ENCODE measurements at places on chromosomes 12 and 14.
A peak's percentile ranks its signal among the peaks of the same experiment; 100 is the strongest.

DNA sequence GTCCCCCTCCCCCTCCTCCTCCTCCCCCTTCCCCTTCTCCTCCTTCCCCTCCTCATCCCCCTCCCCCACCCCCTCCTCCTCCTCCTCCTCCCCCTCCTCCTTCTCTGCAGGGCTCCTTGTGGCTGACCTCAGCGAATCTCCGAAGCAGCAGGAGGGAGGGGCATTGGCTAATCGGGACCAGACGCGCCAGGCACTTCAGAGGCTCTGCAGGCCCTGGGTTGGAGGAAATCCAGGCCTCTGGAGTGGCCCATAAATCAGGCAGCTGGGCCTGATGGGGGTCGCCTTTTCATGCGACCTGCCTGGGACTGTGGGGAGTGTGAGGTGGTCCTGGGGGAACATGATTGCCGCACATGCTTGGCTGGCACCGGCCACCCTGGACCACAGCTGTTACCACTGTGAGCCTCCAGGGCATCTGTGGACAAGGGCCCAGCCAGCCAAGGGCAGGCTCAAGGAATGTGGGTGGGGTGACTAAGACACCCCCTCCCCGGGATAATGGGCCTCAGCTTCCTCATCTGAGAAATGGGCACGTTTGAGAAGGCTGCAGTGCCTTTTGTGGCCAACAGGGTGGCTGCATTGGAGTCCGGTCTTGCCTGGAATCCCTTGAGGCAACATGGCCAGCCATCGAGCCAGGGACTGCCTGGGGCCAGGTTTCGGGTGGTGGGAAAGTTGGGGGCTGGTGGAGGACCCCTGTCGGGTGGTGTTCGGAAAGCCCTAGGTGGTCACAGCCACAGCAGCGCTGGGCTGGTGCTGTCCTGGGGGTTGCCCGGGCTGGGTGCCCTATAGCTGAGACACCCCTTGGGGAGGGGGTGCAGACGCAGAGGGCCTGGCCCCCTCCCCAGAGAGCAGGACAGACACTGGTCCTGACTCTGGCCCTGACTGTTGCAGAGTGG is 12.0 kb downstream of the KIF26A start:
- no peak for DNase-seq

GRCh38 chr12:59911516-59911915 is 315.7 kb downstream of the SLC16A7 start:
- no peak for DNase-seq

- DNase-seq, result no peak
These were observed 139.7 kb upstream of the DYRK2 start for GRCh38 chr12:67508830-67509229.

DNA sequence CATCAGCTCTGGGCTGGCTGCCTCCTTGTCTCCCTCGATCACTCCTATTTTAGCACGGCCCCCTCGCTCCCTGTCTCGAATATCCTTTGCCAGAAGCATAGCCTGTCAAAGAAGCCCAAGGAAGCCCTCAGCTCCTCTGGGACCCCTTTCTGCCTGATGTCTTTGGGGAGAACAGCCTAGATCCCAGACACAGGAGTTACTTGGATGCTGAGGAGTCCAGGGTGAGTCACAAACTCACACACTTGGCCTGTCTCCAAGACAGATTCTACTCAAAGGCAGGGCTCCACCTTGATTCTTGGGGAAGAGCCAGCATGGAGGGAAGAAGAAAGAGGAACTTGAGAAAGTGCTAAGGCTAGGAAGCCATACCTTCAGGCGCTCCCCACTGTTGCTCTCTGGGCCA is 8.1 kb downstream of the AVIL start:
- DNase-seq, result no peak

- DNase-seq, result no peak
These were observed 113.0 kb downstream of the MED13L start for GRCh38 chr12:116164250-116165035.

- no peak for DNase-seq
These were observed 20.7 kb downstream of the COCH start for GRCh38 chr14:30894923-30895515.

- no peak for DNase-seq
These were observed 75.9 kb upstream of the ANO2 start for GRCh38 chr12:6020930-6021329.

DNA sequence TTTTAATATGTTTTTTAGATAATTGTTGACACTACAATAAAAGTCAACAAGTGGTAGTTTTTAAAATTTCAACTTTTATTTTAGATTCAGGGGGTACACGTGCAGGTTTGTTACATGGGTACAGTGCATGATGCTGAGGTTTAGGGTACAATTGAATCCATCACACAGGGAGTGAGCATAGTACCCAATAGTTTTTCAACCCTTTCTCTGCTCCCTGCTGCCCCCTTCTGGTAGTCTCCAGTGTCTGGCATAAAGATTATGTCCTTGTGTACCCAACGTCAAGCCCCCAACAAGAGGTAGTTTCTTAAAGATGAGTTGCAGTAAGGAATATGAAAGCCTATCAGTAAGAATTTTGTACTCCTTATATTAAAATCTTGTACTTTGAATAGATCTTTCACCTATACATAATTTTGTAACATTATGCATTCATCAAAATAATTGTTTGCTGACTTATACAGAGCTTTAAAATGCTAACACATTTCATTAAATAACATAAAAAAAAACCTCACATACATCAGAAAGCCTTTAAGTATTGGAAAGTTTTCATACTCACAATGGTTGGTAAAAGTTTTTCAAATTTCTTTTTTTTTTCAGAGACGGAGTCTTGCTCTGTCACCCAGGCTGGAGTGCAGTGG is 5.4 kb upstream of the RALGAPA1 start:
- peak; percentile 77 for DNase-seq

GRCh38 chr12:90989686-90990111 is 15.1 kb downstream of the EPYC start:
- DNase-seq, result no peak

GRCh38 chr12:8871068-8871467 is 43.2 kb upstream of the PHC1 start:
- no peak for DNase-seq

DNA sequence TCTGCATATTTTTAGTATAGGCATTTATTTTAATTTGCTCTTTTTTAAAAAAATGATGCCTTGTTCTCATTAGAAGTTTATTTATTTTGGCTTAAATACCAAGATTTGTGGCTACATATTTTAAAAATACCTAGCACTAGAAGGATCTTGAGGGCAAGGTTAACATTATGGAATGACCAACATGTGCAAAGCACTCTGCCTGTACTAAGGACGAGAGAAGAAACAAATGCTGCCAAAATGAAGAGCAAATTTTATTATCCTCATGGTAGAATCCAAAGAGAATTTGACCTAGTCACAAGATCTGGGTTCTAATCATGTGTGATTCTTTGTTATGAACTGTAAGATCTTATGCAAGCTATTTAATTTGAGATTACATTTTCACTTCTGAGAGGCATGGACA is 2.8 kb downstream of the CAND1 start:
- no peak for DNase-seq

- DNase-seq, result no peak
These were observed 35.5 kb downstream of the CCDC60 start for GRCh38 chr12:119369907-119370546.

DNA sequence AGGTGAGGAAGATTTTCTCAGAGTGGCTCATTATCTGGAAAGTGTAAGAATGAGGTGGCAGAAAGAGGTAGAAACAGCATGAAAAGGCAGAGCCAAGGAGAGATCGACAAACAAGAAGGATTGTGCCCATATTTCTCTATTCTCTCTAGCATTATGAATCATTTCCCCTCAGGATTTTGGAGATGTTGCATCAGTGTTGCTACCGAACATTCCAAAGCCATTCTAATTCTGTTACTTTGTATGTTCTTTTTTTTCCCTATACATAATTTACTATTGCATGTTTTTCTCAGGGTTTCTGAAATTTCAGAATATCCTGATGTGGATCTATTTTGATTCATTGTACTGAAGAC is 61.4 kb downstream of the KICS2 start:
- no peak for DNase-seq

DNA sequence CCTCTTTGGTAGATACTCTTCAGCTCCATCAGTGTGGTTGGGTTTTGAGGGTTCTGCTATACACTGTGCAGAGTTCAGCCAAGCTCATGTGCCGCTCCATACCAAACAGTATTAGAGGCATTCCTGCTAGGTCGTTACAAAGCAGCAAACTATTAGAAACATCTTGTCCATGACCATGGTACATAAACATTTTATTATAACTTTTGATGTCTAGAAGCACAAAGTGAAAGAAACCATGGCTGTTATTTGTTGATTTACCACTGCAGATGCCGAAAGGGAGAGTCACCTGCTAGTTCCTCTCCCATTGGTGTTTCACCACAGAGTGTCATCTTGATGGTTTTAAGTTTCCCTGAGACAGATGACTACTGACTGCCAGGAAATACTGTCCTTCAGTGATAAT is 242.0 kb downstream of the ADAMTS20 start:
- no peak for DNase-seq

DNA sequence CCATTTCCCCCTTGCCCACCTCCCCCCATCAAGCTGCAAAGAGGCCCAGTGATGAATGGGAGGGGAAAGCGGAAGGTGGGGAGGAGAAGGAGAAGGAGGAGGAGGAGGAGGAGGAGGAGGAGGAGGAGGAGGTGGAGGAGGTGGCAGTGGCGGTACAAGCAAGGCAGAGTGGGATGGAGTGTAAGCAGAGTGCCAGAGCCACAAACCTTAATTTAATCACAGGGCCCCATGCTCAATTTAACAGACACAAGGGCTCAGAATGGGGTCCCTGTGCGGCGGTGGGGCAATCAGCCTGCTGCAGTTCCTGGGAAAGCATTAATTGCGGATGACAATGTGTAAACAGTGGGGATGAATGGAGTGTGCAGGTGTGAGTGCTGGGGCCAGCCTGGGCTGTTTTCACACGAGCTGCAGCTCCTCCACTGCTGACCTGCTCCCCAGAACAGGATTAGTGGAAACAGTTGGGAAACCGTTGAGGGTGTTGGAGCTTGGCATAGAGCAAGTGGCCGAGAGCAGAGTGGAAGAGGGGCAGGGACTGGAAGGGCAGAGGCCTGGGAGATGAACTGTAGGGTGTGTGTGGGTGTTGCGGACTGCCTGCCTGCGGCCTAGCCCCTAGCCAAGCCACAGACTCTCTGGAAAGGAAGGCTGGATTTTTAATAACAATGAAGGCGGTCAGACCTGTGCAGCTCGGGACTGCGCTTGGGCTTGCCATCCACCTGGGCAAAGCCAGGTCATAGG is 36.4 kb upstream of the SMOC1 start:
- no peak for DNase-seq

DNA sequence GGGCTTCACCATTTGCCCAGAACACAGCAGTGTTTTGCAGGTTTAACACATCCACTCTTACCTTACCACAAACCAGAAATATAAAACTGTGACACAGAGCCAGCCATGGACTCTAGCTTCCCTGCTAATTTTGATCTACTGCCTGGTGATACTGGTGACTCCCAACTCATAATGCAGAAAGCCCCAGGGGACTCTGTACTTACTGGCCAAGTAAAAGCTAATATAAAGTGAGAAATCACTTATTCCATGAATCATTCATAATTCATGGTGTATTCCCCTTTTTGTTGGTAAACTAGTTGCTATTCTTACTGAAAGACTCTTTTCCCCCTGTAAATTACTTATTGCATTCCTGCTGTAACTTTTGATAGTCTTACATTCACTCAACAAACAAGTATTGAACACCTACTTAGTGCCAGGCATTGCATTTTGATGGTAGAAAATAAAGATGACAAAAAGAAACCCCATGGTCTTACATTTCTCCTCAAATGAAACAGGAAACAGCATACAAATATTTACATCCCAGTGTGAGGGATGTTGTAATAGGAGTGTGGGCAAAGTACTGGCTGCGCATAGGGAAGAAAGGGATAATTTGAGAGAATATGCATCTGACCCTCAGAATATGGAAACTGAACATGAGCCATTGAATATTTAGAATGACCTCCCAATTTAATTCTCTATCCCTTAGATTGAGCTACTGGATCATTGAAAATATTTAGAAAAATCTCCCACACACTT is 279.6 kb downstream of the PDZRN4 start:
- no peak for DNase-seq

DNA sequence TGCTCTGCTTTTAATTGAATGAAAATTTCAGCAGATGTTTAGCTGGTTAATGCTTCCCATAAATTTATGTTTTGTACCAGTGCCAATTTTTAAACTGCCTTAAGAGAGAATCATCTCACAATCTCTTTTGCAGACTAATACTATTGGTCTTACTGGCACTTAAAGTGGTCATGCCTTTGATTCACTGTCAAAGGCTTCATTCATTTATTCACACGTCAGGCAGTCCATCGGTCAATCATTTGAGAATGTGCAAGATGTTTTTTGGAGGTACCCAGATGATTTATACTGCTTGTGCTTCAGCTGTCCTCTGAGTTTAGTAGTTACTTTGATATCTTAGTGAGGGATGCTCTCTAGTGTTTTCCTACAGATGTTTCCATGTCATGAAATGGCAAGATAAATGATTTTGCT is 83.4 kb downstream of the NAV3 start:
- no peak for DNase-seq

DNA sequence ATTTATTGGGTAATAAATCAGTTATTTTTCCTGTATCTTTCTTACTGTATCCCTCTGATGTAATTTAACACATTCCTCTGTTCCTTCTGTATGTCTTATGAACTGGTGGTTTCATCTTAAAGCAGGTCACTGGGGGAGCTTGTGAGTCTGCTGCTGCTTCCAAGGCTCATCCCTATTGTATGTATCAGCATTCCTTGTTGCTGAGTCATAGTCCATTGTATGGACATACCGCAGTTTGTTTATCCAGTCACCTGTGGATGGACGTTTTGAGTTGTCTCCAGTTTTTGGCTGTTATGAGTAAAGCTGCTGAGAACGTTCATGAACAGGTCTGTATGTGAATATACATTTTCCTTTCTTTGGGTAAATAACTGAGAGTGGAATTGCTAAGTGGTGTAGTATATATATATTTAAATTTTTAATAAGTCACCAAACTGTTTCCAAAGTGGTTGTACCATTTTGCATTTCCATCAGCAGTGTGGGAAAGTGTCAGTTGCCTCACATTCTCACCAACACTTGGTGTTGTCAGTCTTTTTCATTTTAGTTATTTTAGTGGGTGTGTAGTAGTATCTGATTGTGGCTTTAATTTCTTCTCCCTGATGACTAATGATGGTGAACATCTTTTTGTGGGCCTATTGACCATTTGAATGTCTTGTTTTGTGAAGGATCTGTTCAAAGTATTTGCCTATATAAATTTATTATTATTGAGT is 82.7 kb downstream of the BEGAIN start:
- DNase-seq, result no peak

GRCh38 chr12:47602949-47603558 is 102.8 kb downstream of the RPAP3 start:
- DNase-seq, result no peak

GRCh38 chr12:95554532-95555071 is 3.3 kb upstream of the USP44 start:
- no peak for DNase-seq

GRCh38 chr12:106118-106591 is 39.6 kb downstream of the IQSEC3 start:
- no peak for DNase-seq

- no peak for DNase-seq
These were observed 260.4 kb downstream of the DPF3 start for GRCh38 chr14:72633551-72633950.

DNA sequence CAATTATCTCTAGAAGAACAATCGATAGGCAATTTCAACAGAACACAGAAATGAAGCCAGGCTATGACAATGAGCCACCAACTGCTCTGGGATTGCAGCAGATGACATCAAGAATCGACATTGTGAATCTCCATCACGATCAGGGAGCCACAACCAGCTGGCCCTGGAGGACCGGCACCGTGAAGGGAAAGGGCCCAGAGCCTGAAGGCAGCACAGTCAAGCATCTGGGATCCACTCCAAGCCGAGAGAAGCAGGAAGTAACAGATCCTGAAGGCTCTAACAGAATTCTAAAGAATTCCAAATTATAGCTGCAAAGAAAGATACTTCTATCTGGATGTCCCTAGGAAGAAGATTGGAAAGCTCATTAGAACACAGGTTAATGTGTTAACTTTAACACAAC is 61.0 kb downstream of the LRRC74A start:
- no peak for DNase-seq
